ENCODE measurements at places on chromosomes 5 and 9.

DNA sequence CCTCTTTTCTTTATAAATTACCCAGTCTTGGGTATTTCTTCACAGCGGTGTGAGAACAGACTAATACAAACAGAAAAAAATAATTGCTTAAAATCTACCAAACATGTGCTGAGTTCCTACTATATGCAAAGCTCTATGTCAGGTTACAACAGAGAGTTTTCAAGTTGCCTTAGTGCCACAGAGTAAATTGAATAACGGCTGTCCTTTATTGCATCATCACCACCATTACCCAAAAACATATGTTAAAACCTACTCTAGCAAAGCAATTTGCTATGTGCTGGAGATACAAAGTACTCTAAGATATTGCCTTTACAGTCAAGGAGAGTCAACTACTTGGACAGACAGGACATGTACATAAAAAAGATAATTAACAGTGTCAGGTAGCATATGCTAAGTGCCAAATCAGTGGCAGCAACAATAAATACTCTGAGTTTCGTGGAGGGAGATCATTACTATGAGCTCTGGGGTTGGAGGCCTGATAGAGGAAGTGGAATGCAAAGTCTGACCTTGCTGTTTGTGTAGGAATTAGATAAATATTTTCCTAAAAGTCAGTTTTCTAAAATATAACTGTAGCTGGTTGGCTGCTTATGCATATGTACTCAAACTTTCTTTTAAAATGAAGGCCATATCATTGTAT is 1058.7 kb upstream of the WWC1 start:
- DNase-seq: no peak

DNA sequence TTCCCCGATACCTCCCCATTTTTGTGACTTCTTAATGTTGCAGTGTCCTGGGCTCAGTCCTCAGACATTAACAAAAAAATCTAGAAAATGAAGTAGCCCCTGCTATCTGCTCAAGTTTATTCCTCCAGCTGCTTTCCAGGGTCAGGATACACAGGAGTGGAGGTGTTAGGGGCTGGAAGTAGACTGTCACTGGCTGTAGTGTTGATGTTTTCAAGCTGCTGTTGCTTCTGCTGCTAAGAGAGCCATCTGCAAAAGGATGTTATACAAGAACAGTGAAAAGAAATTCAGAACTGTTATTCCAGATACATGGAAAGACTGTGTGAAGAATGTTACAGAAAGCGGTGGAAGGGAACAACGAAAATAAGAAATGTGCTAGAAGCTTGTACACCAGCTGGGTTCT is 10.7 kb downstream of the CD14 start:
- no peak for DNase-seq

DNA sequence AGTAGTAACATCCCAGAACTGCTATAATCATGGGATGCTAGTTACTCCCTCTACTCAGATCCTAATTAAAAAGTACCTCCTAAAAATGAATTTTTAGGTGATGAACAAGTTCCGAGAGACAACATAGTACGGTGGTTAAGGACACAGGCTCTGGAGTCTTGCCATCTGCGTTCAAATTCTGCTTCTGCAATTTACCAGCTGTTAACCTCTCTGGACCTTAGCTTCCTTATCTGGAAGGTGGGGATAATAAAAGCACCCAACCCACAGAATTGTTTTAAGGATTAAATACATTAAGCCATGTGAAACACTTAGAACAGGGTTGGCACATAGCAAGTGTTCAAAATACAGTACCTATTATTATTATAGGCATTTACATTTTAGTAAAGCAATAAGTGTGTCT is 77.5 kb upstream of the XPA start:
- DNase-seq: no peak

DNA sequence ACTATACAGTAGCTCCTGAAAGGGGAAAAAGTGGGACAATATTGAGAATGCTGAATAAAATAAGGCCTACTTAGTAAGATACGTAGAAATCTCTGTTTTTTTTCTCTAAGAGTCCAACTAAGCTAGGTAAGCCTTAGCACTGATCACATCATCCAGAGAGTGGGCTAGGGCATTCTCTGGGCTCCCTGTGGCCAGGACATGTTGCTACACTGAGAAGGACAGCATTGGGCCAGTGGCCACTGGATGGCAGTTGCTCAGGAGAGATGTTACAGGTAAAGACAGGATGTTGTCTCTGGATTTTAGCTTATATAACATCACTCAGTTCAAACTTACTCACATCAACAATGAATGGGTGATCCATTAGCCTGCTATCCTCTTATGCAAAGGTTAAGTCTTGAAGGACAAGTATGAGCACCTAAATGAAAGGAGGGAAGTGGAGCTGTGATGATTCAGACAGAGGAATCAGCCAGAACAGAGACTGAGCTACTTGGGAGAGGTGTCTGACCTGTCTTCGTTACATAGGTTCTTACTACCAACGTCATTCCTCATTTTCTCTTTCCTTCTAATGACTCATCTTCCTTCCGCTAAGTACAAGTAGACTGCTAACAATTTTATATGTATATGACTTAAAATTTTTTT is 226.6 kb upstream of the ADCY2 start:
- DNase-seq: no peak

- no peak for DNase-seq
These were observed 285.8 kb downstream of the ZNF608 start for GRCh38 chr5:124460642-124461041.

DNA sequence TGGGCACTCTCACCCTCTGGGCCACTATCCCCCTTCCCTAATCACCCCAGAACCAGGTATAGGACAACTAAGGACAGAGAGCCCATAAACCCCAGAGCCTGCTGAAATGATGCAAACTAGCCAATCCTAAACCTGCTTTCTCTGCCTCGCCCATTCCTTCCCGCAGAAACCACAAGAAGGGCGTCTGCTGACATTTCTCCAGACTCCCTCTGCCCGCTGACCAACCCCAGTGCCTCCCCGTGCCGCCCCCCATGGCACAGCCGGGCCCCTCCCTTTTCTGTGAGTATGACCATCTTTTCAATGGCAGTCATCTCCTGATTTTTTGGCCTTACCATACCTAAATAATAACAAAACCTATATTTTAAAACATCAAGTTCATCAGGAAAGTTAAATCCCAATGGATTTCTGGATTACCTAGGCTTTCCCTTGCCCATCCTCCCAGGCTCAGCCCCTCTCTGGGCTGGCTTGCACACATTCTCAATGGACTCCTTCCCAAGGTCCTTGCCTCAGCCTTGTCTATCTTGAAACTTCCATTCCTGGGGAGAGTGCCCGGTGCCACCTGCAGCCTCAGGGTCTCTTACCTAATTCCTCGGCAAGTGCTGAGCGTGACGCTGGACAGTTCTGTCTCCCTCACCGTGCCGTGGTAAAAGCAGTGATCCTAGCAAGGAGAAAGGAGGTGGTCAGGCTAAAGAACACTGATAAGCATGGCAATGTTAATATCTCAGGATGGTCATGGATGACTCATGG is 45.2 kb downstream of the ADAM19 start:
- no peak for DNase-seq

DNA sequence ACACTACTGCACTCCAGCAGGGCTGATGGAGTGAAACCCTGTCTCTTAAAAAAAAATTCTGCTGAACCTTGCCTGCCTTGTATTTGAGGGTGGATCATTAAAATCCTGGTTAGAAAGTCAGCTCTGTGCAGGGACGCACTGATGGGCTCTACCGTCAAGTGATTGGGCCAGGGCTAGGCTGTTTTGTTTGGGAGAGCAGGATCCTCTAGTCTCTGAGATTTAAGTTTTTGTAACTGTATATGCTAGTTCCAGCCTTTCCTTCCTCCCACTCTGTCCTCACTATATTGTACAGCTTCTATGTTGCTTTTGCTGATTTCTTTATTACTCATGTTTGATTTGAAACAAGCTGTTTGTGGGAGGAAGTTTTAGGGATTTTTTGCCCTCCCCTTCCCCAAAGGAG is 11.5 kb downstream of the DDX4 start:
- no peak for DNase-seq

GRCh38 chr9:126561582-126561981 is 52.1 kb upstream of the LMX1B start:
- no peak for DNase-seq

- DNase-seq: no peak
These were observed 401.3 kb downstream of the ENC1 start for GRCh38 chr5:74239261-74239660.

- DNase-seq: no peak
These were observed 6.2 kb downstream of the MAPKAP1 start for GRCh38 chr9:125700791-125701190.

- DNase-seq: no peak
These were observed 55.0 kb downstream of the PAPPA start for GRCh38 chr9:116208417-116209232.

DNA sequence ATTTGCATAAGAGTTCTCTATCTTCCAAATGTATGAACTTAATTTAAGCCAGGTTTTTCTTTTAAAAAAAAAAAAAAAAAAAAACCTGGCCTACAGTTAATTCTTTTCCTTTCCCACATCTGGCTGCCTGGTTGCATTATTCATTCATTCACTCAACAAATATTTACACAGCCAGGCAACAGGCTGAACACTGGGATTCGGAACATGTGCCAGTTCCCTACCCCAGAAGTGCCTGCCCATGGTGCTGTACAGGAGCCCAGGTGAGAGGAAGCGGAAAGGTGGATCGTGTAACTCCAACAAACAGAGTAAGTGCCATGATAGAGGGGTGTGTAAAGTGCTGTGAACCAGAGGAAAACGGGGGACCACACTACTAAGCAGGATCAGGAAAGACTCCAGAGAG is 93.6 kb downstream of the CDK5RAP2 start:
- DNase-seq: no peak

DNA sequence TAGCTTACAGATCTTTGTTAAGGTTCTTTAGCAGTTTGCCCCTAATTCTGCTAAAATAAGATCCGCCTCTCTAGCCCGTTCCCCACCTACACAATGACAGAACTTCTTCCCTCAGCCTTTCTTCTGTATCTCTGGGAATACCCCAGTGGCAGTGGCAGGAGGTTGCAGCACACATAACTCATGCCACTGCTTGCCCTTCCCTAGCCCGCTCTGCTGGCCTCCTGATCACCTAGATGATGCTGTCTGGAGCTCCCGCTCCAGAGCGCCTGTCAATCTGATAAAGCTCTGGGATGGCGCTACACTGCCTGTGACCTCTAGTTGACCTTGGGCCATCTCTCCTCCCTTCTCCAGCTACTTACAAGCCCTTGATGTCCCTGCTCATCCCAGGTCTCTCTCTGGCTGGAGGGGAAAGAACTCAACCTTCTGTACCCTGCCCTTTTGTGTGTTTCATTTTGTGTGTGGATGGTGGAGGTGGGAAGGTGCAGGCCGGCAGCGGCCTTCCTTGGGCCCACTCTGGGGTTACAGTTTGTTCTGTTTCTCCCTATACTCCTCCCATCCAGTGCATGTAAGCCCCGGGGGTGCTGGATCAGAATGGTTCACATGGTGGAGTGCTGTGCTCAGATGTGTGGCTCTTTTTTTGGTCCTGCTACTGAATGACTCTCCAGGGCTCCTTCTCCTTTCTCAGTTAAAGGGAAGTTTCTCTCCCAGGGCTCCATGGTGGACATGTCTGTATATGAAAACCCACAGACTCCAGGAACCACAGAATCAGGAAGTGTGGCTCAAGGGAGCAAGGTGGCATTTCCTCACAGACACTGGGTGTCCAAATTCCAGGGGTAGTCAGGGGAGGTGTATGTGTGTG is 29.1 kb downstream of the MTX3 start:
- no peak for DNase-seq

GRCh38 chr5:36605241-36605640 is 1.2 kb upstream of the SLC1A3 start:
- DNase-seq: no peak

DNA sequence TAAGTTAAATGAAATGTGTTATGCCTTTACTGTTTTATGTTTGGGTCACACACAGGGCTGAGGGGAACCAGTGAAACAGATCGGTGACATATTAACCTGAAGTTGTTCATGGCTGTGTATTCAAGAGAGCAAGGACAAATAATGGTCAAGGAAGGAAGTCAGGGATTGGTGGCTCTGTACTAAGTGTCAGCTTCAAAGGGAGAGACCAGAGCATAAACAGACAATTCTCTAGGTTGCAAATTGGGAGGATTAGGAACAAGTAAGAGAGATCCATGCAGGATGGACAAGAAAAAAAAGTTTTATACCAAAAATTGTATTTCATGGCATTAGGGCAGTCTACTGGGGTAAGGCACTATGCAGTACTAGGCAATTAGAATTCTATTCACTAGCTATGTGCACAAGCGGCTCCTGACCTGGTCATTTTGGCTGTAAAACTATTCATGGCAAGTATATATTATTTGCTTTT is 156.3 kb downstream of the PLPPR1 start:
- no peak for DNase-seq

DNA sequence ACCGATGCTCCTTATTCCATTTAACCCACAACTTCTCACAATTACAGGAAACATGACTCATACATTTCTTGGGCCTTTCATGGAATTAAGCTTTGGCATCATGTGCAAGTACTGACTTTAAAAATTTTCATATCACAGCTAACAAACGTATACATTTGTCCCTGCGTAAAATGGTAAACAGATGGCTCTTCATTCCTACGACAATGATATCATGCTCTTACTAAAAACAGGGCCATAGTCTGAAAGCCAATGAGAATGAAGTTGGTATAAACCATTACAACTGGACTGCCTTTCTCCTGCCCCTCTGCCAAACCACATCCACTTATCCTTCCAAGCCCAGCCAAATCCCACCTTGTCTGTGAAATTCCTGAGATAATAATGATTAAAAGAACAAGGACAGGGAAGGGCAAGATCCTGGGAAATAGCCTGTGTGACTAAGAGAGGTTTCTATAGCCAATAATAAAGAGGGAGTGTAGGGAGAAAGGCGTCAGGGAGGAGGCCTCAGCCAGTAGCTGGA is 44.9 kb upstream of the ZNF366 start:
- DNase-seq: no peak

DNA sequence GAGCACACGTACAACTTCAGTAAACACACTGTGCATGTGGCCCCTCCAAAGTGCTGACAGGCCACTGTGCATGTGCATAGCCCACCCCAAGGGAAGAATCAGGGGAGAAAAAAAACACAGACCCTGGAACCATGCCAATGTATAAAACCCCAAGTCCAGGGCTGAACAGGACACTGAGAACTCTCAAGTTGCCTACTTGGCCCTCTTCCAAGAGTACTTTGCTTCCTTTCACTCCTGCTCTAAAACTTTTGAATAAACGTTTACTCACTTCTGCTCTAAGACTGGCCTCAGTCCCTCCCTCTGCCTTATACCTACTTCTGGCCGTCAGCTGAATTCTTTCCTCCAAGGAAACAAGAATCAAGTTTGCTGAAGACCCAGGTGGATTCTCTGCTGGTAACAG is 77.7 kb upstream of the NFIB start:
- DNase-seq: no peak

- DNase-seq: no peak
These were observed 66.9 kb downstream of the TLR4 start for GRCh38 chr9:117771136-117771535.
